ENCODE measurements at places on chromosomes 16 and 17.

DNA sequence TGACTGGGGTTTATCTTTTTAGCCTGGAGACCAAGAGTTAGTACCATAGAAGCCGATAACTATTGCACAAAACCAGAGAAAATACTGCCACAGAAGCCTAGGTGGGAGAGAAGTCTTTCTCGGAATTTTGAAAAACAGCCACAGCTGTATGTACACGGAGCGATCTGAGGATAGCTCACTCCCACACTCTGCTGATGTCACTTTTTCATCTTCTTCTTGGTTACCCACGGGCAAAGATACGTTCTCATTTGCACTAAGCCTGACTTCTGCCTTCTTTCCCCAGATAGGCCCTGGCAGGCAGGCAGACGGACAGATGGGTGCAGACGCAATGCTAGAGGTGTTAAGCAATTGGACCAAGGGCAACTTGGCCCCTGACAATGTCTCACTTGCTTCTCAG lies 9.1 kb upstream of the CBX4 start:
- no peak for DNase-seq

GRCh38 chr16:23966597-23967394 lies 131.0 kb downstream of the PRKCB start:
- no peak for DNase-seq

GRCh38 chr16:85530370-85530739 lies 82.8 kb upstream of the GSE1 start:
- no peak for DNase-seq

GRCh38 chr17:9473711-9474110 lies 101.9 kb downstream of the STX8 start:
- DNase-seq: no peak

- no peak for DNase-seq
Observed at GRCh38 chr17:78763561-78763960, 18.5 kb downstream of the CYTH1 start.

DNA sequence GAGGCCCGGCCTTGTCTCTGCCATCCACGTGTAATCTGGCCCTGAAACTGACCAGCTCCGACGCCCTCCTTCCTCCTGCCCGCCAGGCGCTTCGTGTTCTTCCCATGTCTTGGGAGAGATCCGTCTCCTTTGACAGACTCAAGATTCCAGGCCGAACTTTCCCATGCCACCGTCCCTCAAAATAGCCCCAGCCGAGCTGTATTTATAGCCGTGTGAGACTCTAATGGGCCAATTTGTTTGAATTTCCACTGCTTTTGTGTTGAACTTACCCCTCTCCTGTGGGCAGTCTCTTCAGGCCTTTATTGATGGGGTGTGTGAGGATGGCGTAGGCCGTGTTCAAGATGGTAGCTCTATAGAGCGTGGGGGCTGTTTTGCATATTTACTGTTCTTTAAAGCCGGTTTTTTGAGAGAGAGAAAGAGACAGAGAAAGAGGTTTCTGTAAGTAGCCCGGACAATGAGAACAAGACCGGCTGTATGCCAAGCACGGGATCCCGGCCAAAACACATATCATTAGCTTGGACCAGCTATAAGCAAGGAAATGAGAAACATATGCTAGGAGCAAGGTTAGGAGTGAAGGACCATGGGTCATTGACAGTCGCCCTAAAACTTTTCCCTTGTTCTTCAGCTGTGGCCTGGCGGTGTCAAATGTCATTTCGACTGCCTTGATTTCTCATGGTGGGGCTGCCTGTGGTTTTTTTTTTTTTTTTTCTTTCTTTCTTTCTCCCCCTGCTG lies 124.5 kb upstream of the ZFHX3 start:
- no peak for DNase-seq

GRCh38 chr17:81553616-81554181 lies 1.5 kb upstream of the FAAP100 start:
- DNase-seq: no peak

DNA sequence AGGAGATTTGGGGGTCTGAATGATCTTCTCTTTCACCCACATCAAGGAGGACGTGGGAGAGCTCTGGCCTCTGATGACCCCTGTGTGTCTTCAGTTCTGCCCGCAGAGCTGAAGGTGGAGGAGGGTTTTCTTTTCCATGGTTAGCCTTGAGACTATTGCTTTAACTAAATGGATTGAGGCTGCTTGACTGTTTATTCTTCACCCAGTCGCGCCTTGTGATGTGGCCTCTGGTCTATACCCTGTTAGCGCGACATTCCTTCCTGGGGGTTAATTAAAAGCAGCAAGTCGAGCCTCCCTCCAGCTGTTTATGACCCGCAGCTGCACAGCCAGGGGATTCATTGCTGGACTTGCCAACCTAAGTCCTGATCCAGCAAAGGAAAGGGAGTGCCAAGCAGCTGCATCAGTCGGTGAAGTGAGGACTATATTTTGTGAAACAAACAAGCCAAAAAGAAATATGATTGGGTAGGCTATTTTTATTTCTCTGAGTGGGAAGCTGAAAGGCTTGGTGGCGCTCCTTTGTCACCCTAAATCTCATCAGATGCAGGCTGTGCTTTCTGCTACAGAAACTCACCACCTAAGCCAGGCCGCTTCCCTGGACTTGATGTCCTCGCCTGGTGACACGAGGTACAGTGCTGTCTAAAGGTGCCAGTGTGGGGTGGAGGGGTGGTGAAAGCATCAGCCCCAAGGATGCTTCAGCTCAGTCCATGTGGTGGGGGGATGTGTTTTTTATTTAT lies 11.0 kb upstream of the SEC14L1 start:
- no peak for DNase-seq

GRCh38 chr16:56792967-56793366 lies 63.0 kb downstream of the NUP93 start:
- no peak for DNase-seq

DNA sequence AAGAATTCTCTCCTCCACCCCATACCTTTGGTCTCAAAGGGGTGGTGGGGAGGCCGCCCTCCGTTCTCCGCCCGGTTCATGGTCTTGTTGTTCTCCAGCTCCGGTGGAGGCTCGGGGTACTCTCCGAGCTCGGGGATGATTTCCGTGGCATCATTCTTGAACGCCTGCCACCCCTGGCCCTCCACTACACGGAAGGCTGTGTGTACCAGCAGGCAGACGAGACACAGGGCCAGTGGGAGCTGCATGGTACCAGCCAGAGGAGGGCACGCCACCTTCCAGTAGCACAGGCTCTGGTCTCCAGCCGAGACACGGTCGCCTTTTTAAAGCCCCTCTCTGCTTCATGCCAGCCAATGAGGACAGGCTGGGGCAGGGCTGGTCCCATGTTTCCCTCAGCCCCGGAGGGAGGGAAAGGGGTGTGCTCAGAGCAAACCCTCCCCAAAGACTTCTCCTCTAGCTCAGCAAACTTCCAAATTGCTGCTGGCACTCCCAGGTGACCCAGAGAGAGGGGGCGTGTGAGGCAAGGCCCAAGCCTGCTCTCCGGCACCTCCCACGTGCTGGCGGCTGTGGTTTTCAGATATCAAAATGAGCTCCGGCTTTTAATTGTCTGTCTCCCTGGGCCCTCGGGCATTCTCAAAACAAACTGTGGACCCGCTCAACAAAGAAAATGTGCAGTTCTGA lies at the start of gene SOST:
TSS of gene SOST (minus strand) at position 295 of the 678 bp plus-strand sequence. CDS start at position 245, 50 bp downstream.
- no peak for DNase-seq

Measured in iPS DF 6.9 (cell line).